ENCODE measurements at places on chromosomes 2 and 18.

DNA sequence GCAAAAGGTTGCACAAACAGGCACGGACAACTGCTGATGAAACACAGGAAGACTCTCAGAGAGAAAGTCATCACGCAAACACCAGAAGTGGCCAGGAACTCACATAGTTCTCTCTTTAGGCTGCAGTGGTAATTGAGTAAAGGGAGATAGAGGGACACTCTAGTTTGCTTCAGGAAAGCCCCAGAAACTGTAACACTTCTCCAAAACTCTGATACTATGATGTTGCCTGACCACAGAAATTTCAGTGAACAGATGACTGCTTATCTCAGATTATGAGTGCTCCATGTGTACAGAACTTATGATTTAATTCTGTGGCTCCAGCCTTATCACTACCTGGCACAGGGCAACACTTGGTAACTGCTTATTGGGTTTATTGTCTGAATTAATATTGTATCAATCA is 311.5 kb upstream of the GYPC start:
- no peak for DNase-seq

DNA sequence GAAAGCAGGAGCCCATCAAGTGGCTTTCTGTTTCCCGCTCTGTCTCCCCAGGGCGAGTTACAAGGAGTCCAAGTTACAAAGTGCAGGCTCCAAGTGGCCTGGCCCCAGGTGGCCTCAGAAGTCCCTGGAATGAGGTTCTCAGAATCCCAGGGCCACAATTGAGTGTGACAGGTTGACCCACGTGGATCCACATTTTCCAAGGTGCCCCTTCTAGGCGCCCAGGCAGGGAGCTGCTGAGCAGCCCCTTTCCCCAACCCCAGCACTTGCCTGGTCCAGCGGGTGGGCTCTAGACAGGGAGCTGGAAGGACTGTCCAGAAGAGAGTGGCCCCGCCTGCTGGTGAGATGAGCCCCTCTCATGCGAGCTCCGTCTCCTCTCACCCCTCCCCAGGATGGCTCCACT is 253.4 kb downstream of the CYP26B1 start:
- no peak for DNase-seq

DNA sequence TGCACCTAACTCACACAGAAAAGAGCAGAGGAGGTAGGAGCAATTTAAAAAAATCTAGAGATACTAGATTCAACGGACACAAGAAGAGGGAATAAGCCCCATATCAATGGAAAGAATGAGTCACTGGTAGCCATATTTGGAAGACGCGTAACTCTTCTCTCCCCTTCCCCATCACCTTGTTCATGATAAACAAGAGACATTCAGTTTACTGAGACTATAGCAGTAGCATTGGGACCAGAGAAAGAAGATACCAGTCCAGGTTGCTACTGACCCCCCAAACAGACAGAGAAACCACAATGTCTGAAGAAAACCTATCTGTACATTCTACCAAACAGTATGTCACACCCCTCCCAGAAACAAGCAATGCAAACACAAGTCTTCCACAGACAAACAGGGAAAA is 81.1 kb downstream of the SLC66A3 start:
- no peak for DNase-seq

- peak; percentile 16 for DNase-seq
Observed at GRCh38 chr2:6780765-6781274, 84.9 kb downstream of the CMPK2 start.

DNA sequence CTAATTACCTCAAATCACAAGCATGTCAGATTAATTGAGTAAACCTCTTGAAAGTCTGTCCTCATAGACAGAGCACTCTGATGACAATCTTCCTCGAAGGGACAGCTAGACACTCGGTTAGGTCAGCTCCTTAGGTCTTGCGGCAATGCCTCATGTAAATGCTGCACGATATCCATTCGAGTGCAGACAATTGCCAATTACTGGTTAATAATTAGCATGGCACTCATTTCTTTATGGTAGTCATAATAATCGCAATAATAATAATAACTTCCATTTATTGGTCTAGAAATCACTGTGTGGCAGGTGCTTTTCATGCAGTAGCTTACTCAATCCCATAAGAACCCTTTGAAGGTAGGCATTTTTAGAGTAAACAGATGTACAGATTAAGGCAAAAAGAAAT is 44.7 kb upstream of the DSC1 start:
- no peak for DNase-seq

DNA sequence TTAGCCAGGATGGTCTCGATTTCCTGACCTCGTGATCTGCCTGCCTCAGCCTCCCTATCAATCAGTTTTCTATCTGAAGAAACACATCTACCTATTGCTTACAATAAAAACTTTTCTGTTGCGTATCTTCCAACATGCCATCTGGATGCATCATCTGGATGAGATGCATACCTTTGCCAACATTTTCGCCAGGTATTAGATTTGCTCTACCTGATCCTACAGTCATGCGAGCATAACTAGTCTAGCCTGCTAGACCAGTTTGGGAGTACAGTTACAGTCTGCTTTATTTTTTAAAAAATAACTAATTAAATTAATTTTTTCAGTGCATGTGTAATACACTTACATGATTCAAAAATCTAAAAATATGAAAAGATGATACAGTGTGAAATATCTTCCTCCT is 334.0 kb upstream of the MEX3C start:
- no peak for DNase-seq

DNA sequence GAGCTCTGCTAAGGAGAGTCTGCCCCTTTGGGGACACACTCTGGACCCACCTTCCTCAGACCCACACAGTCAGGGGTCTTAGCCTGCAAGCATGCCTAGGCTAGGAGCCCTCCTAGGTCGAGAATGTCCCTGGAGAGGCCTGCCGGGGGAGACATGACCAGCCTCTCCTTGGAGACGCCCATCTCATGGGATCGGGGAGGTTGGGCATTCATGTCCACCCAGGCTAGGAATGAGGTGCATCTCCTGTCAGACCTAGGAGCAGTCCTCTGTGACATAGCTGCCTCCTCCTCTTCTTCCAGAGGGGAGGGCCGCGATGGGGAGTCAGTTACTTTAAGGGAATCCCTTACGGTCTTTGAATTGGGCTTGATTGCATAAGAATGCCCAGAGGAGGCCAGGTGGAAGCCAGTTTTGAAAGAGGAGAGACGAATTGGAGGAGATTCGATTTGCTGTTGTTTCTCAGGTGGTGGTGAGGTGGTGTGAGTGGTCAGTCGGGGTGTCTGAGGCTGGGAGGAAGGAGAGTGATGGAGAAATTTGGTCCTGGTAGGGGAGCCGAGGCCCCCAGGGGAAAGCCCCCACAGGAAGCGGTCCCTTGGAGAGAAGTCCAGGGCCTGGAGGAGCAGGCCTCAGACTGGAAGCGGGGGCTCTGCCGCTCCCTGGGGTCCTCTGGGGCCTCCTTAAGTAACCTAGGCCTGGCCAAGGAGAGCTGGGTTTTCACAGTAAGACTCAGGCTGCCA is 241.3 kb downstream of the DYSF start:
- DNase-seq: no peak

- DNase-seq: no peak
Observed at GRCh38 chr2:204900910-204901309, 355.6 kb downstream of the PARD3B start.

GRCh38 chr2:10170256-10170655 is 47.7 kb downstream of the RRM2 start:
- peak; percentile 48 for DNase-seq

GRCh38 chr2:111664275-111664850 is 219.6 kb downstream of the ANAPC1 start:
- no peak for DNase-seq

GRCh38 chr2:239275847-239276831 is 124.7 kb downstream of the HDAC4 start:
- DNase-seq: no peak

GRCh38 chr2:155442755-155443372 is 744.4 kb downstream of the KCNJ3 start:
- DNase-seq: peak; percentile 6

- peak; percentile 64 for DNase-seq
Observed at GRCh38 chr2:15943378-15944280, 3.3 kb downstream of the MYCN start.

DNA sequence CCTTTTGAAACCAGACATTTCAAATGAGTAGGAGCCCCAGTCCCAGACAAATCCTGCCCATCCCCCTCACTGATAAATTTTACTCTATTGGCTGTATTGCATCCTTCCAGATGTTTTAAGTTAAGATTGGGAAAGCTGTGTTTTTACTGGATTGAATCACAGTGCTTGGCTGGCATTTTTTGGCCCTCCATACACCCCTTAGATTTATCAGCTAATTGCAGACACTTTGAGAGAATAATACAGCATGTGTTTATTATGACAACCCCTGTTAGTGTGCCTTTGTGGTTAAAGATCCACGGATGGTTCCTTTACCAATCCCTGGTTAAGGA is 74.9 kb downstream of the ANTXR1 start:
- DNase-seq: no peak

DNA sequence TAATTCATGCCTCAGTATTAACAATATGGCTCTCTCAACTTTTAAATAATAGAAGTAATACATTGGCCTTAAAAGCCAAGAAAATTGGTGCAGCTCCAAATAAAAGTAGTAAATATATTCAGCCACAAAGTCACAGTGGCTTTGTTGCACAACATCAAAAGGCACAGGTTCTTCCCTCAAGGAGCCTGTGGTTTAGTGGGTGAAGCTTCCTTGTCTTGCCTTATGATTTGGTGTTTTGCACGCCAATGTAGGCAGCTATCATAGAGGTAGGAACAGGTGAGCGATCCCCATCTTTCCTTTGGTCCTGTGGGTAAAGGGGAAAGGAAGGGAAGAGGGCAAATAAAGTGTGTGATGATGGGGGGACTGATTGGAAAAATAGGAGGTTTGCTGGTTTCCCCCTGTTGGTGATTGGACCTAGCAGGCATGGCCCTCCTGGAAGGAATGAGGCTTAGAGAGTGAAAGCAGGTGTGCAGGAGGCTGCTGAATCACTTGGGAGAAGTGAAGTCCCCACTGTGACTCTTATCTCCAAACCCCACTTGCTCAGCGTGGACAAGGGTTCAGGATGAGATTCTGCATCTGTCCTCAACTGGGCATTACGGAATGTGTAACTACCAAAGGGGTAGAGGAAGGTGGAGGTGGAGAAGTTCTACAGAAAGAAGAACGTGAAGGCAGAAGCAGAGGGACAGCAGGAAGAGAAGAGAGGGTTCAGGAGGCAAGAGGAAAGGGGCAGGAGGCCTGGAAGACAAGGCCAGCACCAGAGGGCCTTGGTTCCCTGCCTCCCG is 20.1 kb upstream of the TNP1 start:
- DNase-seq: no peak

GRCh38 chr2:100730290-100730868 is 89.6 kb upstream of the NPAS2 start:
- DNase-seq: no peak

GRCh38 chr2:182248362-182248761 is 178.5 kb downstream of the PDE1A start:
- no peak for DNase-seq

GRCh38 chr18:12304351-12305210 is 3.5 kb upstream of the TUBB6 start:
- DNase-seq: peak; percentile 75

DNA sequence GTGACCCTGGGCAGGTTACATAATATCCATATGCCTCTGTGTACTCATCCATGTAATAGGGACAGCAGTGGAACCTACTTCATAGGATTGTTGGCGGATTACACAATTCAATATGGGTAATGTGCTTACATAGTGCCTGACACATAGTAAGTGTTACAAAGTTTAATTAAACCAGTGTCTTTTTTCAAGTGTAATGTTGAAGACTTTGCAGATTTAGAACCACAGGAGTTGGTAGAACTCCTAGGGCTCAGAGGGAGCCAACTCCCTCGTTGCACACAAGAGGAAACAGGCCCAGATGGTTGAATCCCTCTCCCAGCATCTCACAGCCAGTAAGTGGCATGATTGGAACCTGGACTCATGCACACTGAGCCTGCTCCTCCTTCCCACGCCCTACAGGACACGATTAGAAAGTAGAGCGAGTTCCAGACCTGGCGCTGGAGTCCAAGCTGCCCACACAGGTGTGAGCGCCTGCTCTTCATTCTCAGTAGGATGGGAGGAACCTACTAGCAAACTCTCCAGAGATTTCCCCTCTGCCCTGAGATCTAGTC is 97.8 kb downstream of the VSNL1 start:
- no peak for DNase-seq

GRCh38 chr18:62239475-62239874 is 52.4 kb downstream of the RELCH start:
- DNase-seq: no peak

GRCh38 chr2:158049129-158049855 is 52.4 kb upstream of the UPP2 start:
- DNase-seq: no peak

DNA sequence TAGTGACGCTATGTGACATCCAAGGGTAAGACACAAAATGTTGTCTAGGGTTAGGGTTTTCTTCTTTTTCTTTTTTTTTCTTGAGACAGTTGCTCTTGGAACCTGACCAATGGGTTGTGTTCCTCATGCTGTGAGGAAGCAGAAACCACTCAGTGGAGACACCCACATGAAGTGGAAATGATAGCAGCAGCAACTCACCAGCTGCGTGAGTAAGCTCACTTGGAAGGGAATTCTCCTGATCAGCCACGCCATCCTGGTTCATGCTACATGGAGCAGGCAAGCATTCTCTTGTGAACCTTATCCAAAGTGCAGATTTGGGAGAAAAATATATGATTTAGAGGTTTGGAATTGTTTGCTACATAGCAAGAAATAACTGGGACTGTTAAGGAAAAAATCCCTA is 863.7 kb downstream of the EPHA4 start:
- no peak for DNase-seq

DNA sequence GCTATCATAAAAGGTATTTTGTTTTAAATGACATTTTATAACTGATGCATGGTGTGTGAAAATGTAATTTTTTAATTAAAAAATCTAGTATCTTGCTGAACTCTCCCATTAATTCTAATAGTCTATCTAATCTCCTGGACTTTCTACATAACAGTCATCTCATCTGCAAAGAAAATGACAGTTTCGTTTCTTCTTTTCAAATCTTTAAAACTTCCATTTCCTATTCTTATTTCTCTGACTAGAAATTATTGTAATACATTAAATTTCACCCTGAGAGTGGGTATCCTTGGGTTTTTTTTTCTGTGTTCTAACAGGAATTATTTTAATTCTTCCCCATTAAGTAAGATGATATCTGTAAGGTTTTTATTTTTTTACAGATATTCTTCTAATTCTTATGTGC is 120.1 kb downstream of the KCNF1 start:
- no peak for DNase-seq

DNA sequence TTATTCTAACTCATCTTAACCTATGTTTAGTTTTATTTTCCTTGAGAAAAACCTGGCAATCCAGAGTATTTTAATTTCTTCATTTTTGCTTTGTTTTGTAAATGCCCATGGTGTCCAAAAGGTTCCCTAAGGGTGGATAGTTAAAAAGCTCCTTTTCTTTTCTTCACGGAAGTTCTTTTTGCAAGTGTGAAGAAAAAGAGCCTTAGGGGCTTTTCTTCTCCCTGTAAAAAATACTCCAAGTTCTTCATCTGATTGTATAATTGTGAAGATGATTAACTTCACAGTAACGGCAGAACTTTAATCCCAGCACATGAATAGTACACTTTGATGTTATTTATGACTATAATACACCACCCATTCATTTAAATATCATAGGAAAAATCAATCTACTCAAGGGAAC is 530.2 kb upstream of the LINC00305 start:
- DNase-seq: no peak

- DNase-seq: no peak
Observed at GRCh38 chr2:224966613-224967012, 75.7 kb downstream of the DOCK10 start.

- DNase-seq: no peak
Observed at GRCh38 chr2:45438872-45439665, 172.0 kb downstream of the SRBD1 start.

All from urothelium cell line (cell line).